ENCODE measurements at places on chromosomes 1 and 21. TPM values are rescaled to one million over a fixed set of nuclear protein-coding genes. Genes with fewer than 3 reads are reported as not detected.

LCE1B gene
- not detected for total RNA-seq

STYXL2 gene
- total RNA-seq: not detected

PTCH2 gene
- 1.4 TPM for total RNA-seq

OR6N1 gene
- not detected for total RNA-seq

GREM2 gene
- total RNA-seq: not detected

MYCBP gene
- total RNA-seq: 52.7 TPM

SELE gene
- total RNA-seq: not detected

- no peaks in the 10 kb centered on the region for H3K27me3 ChIP-seq
- H3K4me1 ChIP-seq: peaks cover 7% of the 10 kb centered on the region
- H3K27ac ChIP-seq: no peak overlapping the region
- no peak overlapping the region for H3K4me3 ChIP-seq
These were observed 125.2 kb downstream of the MAST2 start for GRCh38 chr1:45928486-45929205.

DNA sequence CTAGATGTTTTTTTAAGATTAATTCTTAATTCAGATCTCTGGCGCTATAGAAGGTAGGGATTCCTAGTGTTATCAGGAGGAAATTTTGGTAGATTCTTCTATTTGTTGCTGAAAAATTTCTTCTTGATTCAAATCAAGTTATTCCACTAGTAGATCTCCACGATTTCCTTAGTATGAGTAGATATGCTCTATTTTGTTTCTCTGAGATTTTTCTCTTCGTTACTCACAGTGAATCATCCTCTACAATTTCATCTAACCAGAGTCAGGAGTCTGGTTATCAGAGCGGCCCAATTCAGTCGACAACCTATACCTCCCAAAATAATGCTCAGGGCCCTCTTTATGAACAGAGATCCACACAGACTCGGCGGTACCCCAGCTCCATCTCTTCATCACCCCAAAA is 18.8 kb upstream of the HAX1 start:
- peaks cover 74% of the 10 kb centered on the region for H3K36me3 ChIP-seq
- no peak for DNase-seq
- H3K4me1 ChIP-seq: no peaks in the 10 kb centered on the region
- no peak overlapping the region for H3K4me3 ChIP-seq

DNA sequence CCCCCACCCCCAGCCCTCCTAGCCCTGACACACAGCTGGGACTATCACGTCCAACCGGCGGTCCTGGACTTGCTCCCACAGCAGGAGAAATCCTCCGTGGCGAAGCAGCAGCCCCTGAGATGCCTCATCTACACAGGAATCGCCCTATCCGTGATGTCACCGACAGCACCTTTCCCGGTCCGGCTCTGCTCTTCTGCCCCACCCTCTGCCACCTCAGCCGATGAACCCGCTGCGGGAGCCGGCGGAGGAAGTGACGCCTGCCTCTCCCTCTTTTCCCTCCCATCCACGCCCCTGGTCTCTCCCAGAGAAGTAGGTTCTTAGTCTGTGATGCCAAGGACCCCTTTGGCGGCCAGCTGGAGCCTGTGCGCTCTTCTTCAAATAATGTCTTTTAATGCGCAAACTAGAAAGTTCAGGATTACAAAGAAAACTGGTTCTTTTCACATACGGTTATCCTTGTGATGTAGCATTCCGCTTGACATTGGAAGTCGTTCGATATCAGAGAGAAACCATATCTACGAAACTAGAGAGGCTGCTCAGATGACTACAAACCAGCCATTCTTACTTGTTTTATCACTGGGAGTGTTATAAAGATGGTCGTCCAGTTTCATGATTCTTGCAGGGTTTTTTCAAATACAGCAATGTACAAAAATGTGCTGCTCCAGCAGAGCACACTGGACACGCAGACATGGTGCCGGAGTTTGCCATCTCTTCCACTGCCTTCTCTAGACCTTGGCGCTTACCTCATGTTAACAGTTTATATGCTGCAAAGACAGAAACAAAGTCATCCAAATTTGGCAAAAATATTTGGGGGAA is 120.3 kb downstream of the PPIAL4G start:
- H3K4me3 ChIP-seq: peak overlapping the region; percentile 73
- peaks cover 20% of the 10 kb centered on the region for H3K27me3 ChIP-seq
- DNase-seq: peak; percentile 45
- no peaks in the 10 kb centered on the region for H3K36me3 ChIP-seq
- H3K4me1 ChIP-seq: peaks cover 52% of the 10 kb centered on the region

DNA sequence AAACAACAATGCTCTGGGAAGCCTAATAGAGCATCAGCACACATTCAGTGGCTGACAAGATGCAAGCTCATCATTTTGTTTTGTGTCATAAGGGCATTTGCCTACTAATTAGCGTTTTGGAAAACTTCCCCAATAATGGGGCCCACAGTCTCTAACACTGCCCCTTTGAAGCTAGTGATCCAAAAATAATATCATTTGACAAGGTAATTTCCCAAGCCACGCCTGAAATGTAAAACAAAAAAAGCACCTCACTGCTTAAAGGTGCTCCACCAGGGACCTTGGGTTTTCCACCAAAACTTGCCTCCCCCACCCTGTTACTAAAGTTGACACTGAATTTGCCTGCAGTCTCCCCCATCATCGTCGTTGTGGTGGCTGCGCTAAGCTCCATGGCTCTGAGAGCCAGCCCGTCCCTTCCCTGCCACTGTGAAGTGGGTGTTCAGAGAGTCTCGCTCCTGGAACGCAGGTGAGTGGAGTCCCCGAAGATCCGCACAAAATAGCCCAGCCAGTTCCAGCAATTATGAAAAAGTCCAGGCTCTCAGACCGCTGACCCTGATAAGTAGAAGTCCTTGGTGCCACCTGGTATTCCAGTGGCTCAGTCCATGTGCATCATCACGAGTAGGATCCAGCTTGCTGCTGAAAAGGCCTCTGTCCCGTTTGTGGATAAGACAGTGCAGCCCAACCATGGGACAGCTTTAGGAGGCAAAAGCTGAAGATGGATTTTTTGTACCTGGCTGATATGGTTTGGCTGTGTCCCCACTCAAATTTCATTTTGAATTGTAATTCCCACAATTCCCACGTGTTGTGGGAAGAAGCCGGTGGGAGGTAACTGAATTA is 52.2 kb downstream of the RAB3GAP2 start:
- H3K4me1 ChIP-seq: no peaks in the 10 kb centered on the region
- H3K4me3 ChIP-seq: no peak overlapping the region
- H3K27ac ChIP-seq: no peak overlapping the region
- no peaks in the 10 kb centered on the region for H3K27me3 ChIP-seq
- peaks cover 6% of the 10 kb centered on the region for H3K36me3 ChIP-seq

GRCh38 chr1:186440584-186440983 is 20.3 kb downstream of the PDC start:
- H3K27me3 ChIP-seq: no peaks in the 10 kb centered on the region
- peaks cover 5% of the 10 kb centered on the region for H3K4me1 ChIP-seq
- no peak overlapping the region for H3K27ac ChIP-seq
- H3K36me3 ChIP-seq: no peaks in the 10 kb centered on the region
- no peak for DNase-seq

DNA sequence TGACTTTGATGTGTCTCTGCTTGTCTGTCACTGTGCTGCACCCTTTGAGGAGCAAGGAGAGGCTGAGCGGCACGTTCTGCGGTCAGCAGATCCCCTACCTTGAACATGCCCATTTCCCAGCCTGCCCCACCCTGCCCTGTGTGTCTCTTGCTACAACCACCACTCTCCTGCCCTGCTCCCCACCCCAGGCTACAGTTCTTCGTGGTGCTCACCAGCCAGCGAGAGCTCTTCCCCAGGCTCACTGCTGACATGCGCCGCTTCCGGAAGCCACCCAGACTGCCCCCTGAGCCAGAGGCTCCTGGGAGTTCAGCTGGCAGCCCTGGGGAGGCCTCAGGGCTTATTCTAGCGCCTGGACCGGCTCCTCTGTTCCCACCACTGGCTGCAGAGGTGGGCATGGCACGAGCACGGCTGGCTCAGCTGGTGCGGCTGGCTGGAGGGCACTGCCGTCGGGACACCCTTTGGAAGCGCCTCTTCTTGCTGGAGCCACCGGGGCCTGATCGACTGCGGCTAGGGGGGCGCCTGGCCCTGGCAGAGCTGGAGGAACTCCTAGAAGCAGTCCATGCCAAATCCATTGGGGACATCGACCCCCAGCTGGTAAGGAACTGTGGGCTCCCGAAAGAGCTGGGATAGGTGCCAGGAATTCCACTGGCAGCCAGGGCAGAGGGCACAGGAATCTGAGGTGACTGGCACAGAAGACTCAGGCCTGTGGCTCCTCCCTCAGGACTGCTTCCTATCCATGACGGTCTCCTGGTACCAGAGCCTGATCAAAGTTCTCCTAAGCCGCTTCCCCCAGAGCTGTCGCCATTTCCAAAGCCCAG is 5.6 kb downstream of the HYI start:
- no peaks in the 10 kb centered on the region for H3K27me3 ChIP-seq
- no peak overlapping the region for H3K4me3 ChIP-seq
- H3K4me1 ChIP-seq: peaks cover 7% of the 10 kb centered on the region
- no peak overlapping the region for H3K27ac ChIP-seq

DNA sequence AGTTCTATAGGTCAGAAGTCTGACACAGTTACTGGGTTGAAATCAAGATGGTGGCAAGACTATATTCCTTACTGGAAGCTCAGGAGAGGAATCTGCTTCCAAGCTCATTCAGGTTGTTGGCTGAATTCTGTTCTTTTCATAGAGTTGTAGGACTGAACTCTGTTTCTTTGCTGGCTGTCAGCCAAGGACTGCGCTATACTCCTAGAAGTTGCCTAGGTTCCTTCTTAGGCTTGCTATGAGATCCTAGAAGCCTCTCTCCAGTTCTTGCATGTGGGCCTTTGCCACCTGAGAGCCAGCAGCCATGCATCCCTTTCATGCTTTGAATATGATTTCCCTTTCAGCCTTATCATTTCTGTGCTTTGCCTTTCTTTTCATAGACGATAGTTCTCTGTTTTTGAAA is 176.4 kb downstream of the RPS6KC1 start:
- no peak for DNase-seq
- H3K4me3 ChIP-seq: no peak overlapping the region
- no peaks in the 10 kb centered on the region for H3K27me3 ChIP-seq
- no peaks in the 10 kb centered on the region for H3K36me3 ChIP-seq
- peaks cover 5% of the 10 kb centered on the region for H3K4me1 ChIP-seq

DNA sequence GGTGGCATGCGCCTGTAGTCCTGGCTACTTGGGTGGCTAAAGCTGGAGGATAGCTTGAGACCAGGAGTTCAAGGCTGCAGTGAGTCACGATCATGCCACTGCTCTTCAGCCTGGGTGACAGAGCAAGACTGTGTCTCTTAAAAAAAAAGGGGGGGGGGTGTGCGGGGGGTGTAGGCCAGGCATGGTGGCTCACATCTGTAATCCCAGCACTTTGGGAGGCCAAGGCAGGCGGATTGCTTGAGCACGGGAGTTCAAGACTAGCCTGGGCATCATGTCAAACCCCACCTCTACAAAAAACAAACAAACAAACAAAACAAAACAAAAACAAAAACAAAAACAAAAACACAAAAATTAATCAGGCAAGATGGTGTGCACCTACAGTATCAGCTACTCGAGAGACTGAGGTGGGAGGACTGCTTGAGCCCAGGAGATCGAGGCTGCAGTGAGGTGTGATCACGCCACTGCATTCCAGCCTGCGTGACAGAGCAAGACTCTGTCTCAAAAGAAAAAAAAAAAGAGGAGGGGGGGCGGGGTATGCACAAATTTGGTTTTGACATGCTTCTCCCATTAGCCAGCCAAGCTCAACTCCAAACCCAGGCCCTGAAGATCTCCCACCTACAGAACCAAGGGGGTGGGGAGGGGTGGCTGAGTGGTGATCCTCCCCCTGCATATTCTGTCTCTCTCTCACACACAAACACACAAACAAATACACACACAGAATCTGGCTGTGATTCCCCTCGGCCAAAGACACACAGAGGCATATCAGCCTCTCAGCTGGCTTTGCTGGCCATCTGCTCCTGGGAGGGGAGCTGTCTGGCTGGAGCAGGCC is 3.1 kb downstream of the PTAFR start:
- H3K36me3 ChIP-seq: no peaks in the 10 kb centered on the region
- H3K4me1 ChIP-seq: peaks cover 61% of the 10 kb centered on the region
- H3K4me3 ChIP-seq: no peak overlapping the region
- H3K27ac ChIP-seq: no peak overlapping the region
- H3K27me3 ChIP-seq: peaks cover 35% of the 10 kb centered on the region

GRCh38 chr1:91031081-91031480 is 9.2 kb upstream of the ZNF644 start:
- no peaks in the 10 kb centered on the region for H3K4me1 ChIP-seq
- no peak overlapping the region for H3K4me3 ChIP-seq
- no peak overlapping the region for H3K27ac ChIP-seq
- H3K36me3 ChIP-seq: no peaks in the 10 kb centered on the region
- no peak for DNase-seq
- peaks cover 20% of the 10 kb centered on the region for H3K27me3 ChIP-seq

DNA sequence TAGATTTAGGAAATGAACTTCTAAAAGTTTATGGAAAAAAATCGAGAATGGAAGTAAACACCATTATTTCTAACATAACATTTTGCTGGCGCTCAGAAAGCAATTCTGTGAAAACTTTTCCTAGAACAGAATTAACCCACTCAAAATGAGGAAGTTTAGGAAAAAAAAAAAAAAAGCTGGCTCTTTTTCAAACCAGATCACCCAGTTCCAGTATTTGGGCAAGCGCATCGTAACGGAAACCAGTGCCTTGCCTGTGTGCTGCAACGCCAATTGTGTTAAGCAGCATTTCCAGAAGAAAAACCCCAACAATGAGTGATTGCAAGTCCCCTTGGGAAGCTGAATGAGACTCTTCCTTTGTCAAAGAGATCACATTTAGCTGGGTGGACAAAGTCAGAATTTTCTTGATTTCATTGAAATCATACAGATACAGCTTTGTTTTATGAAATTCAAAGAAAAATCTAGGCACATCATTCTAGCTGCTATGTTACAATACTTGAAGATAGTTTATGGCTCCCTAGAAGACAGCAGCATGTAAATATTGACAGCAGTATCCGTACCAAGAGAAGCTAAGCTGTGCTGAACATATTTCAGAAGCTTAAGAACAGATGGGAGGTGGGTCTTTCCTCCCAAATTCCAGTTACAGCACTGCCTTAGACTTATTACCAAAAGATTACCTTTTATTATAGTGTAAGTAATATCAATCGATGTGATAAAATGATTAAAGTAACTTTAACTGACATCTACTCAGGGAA is 113.4 kb downstream of the ERG start:
- H3K4me3 ChIP-seq: no peak overlapping the region
- H3K4me1 ChIP-seq: peaks cover 9% of the 10 kb centered on the region
- no peak for DNase-seq
- peaks cover 11% of the 10 kb centered on the region for H3K27me3 ChIP-seq

GRCh38 chr1:201222125-201222524 is 31.5 kb downstream of the IGFN1 start:
- no peak overlapping the region for H3K27ac ChIP-seq
- H3K36me3 ChIP-seq: no peaks in the 10 kb centered on the region
- peaks cover 3% of the 10 kb centered on the region for H3K27me3 ChIP-seq

DNA sequence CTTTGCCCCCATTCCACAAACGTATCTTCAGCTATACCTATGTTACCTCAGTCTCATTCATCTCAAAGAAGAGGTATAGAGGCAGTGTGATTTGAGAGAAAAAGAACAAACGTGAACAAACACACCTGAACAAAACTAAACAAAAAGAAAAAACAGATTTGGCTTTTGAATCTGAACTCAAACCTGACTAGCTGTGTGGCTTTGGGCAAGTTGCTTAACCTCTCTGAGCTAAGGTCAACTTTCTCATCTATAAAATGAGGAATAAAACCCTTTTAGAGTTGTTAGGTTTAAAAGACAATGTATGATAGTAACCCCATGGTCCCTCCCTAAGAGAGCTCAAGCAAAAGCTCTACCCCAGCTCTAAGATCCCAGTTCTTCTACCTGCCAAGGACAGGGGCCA is 73.5 kb downstream of the ZNF648 start:
- no peak overlapping the region for H3K27ac ChIP-seq
- peaks cover 5% of the 10 kb centered on the region for H3K4me1 ChIP-seq
- no peak for DNase-seq
- H3K36me3 ChIP-seq: no peaks in the 10 kb centered on the region

GRCh38 chr1:212605441-212606394 is 2.8 kb upstream of the ATF3 start:
- peak overlapping the region; percentile 85 for H3K4me3 ChIP-seq
- H3K4me1 ChIP-seq: peaks cover 33% of the 10 kb centered on the region
- no peak overlapping the region for H3K27ac ChIP-seq
- peaks cover 6% of the 10 kb centered on the region for H3K36me3 ChIP-seq
- DNase-seq: no peak
